ENCODE measurements at places on chromosomes 16 and 17.

DNA sequence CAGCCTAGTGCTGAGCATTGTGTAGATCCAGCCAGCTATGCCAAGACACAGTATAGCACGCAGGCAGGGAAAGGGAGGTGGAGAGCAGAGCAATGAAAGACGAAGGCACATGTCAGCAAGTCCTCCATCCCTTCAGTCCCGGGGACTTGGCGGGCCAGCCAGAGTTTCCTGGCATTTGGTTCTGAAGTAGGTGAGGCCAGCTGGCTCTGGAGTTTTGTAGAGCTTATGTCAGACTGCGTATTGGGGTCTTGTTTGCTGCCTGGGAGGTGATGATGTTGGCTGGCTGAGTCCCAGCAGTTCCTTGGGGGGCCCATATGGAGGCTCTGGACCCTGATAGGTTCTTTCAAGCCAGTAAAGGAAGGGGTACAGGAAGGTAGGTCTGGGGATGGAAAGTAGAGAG, 55.7 kb upstream of the AKTIP start:
- no peak for DNase-seq

DNA sequence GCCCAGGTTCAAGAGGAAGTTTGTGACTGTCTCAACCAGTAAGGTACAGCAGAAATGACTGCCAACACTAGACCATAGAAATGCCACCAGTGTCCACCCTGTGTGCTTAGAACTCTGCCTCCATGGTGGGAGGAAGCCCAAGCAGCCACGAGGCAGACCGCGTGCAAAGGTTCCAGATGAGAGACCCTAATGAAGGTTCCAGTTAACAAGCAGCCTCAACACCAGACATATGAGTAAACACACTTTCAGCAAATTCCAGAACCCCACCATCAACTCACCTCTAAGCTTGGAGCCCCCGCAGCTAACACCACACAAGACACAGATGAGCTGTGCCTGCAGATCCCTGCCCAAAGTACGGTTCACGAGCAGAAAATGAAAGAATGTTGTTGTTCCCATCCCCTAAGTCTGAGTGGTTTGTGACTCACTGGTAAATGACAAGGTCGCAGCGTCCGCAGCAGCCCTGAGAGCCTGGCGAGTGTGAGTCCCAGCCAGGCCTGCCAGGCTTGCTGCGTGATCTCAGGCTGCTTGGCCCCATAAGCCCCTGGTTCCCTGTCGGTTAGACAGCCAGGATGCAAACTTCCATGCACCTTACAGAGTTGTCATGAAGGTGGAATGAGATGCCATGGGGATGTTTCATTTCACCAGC, 193.7 kb downstream of the C16orf95 start:
- DNase-seq, result no peak

- DNase-seq, result no peak
Measured at GRCh38 chr17:2862197-2862596, 66.0 kb downstream of the RAP1GAP2 start.

DNA sequence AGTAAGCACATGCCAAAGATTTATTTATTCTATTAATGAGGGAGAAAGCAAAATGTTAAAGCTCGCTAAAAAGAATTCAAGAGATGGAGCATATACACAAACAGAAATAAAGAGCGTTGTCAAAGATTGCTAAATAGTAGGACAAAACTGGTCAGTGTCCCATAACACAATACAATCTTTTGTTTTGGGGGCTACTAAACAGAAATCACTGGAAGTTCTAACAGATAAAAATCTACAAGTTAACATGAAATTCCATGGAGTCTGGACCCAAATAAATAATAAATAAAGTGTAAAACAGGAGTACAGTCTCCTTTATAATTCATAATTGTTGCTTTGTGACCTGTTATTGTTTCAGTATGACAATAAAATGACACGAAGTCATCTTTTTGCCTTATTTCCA, 115.2 kb upstream of the CNTNAP4 start:
- DNase-seq, result no peak

- no peak for DNase-seq
Measured at GRCh38 chr16:72921106-72921505, 126.8 kb downstream of the ZFHX3 start.

DNA sequence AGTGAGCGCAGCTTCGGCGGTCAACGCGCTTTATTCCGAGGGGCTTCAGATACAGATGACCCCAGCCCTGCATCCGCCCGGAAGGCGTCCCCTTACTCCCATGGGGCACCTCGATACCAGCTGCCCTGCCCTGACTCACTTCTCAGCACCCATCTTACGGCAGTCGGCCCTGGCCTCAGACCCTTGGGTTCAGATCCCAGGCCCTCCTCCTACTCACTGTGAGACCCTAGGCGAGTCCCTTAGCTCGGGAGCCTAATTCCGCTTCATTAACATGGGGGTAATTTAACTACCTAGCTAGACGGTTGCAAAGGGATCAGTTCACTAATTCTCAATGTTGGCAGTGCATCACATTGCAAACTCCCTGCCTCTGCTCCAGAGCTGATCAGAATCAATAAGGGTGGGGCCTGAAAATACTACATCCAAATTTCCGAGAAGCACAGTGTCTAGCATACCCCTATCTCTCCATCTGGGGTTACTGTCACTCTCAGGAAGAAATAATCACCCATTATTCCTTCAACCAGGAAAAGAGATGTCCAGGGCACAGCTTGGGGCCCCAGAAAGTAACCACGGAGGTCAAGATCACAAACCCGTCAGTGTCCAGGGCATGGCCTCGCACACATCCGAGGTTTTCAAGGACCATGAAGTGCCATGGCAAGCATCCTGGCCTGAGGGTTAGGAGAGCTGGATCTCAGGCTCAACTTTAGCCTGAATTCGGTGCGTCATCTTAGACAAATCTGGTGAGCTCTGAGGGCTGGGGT, 415 bp upstream of the FLOT2 start:
- no peak for DNase-seq

GRCh38 chr17:15918661-15919259, 26.2 kb upstream of the ADORA2B start:
- DNase-seq, result no peak
